ENCODE measurements at places on chromosomes 6 and 20.

- H3K27me3 ChIP-seq, result no peaks in the 10 kb centered on the region
- no peak overlapping the region for H3K27ac ChIP-seq
- no peak for DNase-seq
- H3K4me1 ChIP-seq, result no peaks in the 10 kb centered on the region
These were observed 41.5 kb upstream of the ZNF337 start for GRCh38 chr20:25738198-25738597.

DNA sequence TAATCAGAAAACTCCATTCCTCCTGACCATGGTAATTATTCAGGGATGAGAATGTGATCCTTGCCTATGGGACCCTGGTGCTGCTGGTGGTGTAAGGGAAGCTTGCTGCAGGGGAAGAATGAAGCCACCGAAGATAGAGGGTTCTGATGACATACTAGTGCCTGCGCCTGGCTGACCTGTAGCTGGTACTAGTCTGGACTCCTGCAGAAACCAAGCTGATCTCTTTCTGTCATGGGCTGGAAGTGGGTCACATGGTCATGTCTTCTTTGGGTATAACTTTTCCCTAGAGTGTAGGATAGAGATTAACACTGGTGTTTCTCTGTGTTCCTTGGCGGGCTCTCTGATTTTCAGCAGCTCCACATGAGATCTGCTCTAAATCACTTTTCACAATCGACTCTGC is 8.6 kb upstream of the SLC4A11 start:
- no peak overlapping the region for H3K4me3 ChIP-seq
- no peak for DNase-seq
- H3K36me3 ChIP-seq, result no peaks in the 10 kb centered on the region
- H3K4me1 ChIP-seq, result peaks cover 8% of the 10 kb centered on the region
- H3K27me3 ChIP-seq, result no peaks in the 10 kb centered on the region
- H3K27ac ChIP-seq, result no peak overlapping the region

DNA sequence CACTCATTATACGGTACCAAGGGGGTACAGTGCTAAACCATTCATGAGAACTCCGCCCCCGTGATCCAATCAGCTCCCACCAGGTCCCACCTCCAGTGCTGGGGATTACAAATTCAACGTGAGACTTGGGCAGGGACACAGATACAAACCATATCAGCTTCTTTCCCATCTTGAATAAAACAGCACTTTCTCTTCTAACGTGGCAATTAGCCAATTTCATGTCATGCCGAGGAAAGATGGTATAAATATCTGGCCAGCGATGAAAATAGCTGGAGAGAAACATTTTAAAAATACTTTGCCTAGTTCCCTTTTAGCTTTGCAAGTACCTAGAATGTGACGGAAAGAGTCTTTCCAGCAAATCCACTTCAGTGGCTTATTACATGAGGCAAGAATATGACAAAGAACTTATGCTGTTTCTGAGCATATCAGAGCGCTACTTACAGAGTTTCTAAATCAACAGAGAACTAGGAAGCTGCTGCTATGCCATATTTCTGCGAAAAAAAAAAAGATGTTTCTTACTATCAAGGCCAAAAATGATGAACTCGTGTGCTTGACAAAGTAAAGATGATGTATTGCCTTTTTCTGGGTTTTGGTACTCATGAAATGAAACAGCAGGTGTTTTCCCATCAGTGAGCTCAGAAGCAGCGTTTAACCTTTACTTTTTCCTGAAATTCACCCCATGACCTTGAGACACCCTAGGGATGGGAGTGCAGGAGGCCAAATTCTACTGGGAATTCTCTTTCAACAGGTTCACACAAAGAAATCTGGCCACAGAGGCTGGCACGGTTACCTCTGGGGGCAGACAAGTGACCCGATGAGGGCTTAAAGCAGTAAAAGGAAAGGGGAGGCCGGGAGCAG is 37.9 kb downstream of the AGPAT4 start:
- no peaks in the 10 kb centered on the region for H3K4me1 ChIP-seq
- no peak overlapping the region for H3K4me3 ChIP-seq
- no peaks in the 10 kb centered on the region for H3K27me3 ChIP-seq
- no peak overlapping the region for H3K27ac ChIP-seq
- no peaks in the 10 kb centered on the region for H3K36me3 ChIP-seq
- DNase-seq, result no peak

DNA sequence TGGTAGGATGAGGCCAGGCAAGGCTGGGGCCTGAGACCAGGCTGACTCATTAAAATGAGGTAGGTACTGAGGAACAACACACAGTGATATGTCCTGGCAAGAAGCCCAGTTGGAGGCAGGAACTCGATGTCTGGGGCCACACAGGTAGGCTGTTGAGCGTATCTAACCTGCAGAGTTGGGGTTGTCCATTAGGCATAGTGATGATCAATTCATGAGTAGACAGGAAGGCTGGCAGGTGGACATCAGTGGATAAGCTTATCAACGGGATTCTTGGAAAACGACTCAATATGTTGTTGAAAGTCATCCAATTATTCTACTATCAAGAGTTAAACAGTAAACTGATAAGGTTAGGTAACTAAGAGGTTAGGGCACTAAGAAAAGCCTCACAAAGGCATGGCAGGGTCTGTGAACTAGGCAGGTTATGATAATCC is 193.2 kb upstream of the COL21A1 start:
- no peaks in the 10 kb centered on the region for H3K27me3 ChIP-seq
- no peak overlapping the region for H3K4me3 ChIP-seq
- no peaks in the 10 kb centered on the region for H3K4me1 ChIP-seq
- H3K36me3 ChIP-seq, result no peaks in the 10 kb centered on the region
- no peak overlapping the region for H3K27ac ChIP-seq

- H3K4me1 ChIP-seq, result no peaks in the 10 kb centered on the region
- no peaks in the 10 kb centered on the region for H3K36me3 ChIP-seq
- DNase-seq, result no peak
- no peak overlapping the region for H3K27ac ChIP-seq
- H3K27me3 ChIP-seq, result no peaks in the 10 kb centered on the region
- H3K4me3 ChIP-seq, result no peak overlapping the region
These were observed 23.2 kb upstream of the DAAM2 start for GRCh38 chr6:39769012-39769411.

DNA sequence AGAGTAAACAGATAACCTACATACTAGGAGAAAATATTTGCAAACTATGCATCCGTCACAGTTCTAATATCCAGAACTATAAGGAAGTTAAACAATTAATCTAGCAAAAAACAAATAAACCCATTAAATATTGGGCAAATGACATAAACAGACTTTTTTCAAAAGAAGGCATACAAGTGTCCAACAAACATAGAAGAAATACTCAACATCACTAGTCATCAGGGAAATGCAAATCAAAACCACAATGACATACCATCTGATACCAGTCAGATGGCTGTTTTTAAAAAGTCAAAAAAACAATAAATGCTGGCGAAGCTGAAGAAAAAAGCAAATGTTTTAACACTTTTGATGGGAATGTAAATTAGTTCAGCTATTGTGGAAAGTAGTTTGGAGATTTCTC is 1117.7 kb upstream of the MAP3K7 start:
- no peak for DNase-seq
- no peaks in the 10 kb centered on the region for H3K36me3 ChIP-seq
- H3K27ac ChIP-seq, result no peak overlapping the region
- no peak overlapping the region for H3K4me3 ChIP-seq

- H3K27me3 ChIP-seq, result no peaks in the 10 kb centered on the region
- peak; percentile 94 for DNase-seq
- H3K27ac ChIP-seq, result peak overlapping the region; percentile 86
- no peaks in the 10 kb centered on the region for H3K36me3 ChIP-seq
- no peak overlapping the region for H3K4me3 ChIP-seq
These were observed 1.8 kb upstream of the HLA-DQB1 start for GRCh38 chr6:32668226-32668747.

DNA sequence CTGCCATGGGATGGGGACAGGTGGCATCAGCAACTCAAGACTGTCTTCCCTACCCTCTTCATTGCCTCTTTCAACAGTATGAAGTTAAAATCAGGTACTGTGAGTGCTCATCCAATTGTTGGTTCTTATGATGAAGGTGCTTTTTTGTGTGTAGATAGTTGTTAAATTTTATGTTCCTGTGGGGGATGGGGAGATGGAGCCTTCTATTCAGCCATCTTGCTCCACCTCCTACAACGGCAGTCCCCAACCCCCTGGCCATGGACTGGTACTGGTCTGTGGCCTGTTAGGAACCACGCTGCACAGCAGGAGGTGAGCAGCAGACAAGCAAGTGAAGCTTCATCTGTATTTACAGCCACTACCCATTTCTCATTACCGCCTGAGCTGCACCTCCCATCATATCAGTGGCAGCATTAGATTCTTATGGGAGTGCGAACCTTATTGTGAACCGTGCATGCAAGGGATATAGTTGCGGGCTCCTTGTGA is 47.8 kb upstream of the TOP1 start:
- peaks cover 5% of the 10 kb centered on the region for H3K36me3 ChIP-seq
- H3K4me1 ChIP-seq, result peaks cover 43% of the 10 kb centered on the region
- H3K4me3 ChIP-seq, result no peak overlapping the region
- H3K27me3 ChIP-seq, result no peaks in the 10 kb centered on the region
- DNase-seq, result no peak

DNA sequence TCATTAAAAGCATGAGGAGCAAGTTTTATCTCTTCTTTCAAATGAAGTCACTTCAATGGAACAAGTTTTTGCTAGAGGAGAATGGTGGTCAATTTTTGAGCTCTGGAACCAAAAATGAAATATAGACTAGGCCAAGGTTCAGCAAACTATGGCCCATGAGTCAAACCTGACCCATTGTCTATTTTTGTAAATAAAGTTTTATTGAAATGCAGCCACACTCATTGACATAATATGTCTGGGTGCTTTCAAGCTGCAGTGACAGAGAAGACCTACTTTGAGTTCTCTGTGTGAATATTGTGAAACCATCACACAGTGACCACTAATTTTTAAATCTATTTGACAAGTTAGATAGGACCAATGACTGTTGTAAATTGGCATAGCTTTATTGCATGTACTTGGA is 13.4 kb downstream of the RAE1 start:
- DNase-seq, result no peak
- no peak overlapping the region for H3K27ac ChIP-seq
- peaks cover 60% of the 10 kb centered on the region for H3K36me3 ChIP-seq
- H3K4me3 ChIP-seq, result no peak overlapping the region
- H3K4me1 ChIP-seq, result no peaks in the 10 kb centered on the region
- H3K27me3 ChIP-seq, result no peaks in the 10 kb centered on the region

DNA sequence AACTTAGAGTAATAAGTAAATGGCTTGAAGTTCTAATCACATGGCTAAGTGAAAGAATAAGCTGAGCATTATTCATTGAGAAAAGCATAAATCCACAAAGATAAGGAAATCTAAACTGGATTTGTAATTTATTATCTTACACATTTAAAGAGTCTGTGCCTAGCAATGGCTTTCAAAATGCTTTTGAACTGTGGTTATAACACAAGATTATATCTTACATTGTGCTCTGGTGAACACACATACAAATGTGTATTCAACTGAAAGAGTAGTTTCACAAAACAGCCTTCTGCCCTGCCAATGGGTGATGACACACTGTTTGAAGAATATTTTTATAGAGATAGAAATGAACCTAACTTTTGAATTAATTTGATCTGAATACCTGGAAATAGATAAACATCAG is 83.3 kb downstream of the AFDN start:
- H3K36me3 ChIP-seq, result no peaks in the 10 kb centered on the region
- no peak for DNase-seq
- no peaks in the 10 kb centered on the region for H3K27me3 ChIP-seq
- no peak overlapping the region for H3K4me3 ChIP-seq
- no peak overlapping the region for H3K27ac ChIP-seq

DNA sequence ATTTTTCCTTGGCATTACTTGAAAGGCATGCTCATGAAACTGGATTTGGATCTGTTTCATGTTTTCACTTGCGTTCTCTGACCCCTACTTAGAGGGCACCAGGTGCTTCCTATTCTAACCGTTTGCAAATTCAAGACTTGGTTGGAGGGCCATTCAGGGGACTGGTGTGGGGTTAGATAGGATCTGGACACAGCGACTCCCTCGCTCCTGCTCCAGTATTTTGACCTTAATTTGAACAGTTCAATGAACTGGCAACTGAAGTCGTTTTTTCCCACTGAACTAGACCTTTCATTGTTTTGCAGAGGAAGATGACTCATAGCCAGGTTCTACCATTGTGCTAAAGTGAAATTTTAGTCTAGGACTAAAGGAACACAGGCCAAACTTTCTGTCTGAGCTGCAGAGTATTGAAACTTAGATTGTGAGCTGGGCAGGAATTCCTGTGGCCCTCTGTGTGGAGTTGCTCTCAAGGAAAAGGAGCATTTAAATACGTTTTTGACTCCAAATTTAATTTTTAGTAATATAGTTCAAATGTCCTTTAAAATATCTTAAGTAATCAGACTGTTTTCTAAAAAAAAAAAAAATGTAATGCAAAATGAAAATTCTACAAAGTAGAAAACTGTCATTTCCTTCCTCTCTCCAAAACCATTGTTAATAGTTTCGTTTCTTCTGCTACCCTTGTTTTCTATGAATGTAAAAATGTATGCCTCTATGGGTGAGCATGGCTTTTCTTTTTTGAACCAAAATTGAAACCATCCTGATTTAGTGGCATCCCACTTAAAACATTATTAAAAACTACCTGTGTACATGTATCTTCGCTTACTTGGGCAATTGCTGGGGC is 64.8 kb downstream of the UTRN start:
- H3K4me3 ChIP-seq, result no peak overlapping the region
- H3K4me1 ChIP-seq, result peaks cover 43% of the 10 kb centered on the region
- H3K27ac ChIP-seq, result no peak overlapping the region
- no peaks in the 10 kb centered on the region for H3K36me3 ChIP-seq
- H3K27me3 ChIP-seq, result no peaks in the 10 kb centered on the region
- no peak for DNase-seq

GRCh38 chr20:57762531-57763234 is 52.9 kb upstream of the PMEPA1 start:
- no peak overlapping the region for H3K4me3 ChIP-seq
- H3K36me3 ChIP-seq, result no peaks in the 10 kb centered on the region
- no peak overlapping the region for H3K27ac ChIP-seq
- H3K4me1 ChIP-seq, result peaks cover 16% of the 10 kb centered on the region

DNA sequence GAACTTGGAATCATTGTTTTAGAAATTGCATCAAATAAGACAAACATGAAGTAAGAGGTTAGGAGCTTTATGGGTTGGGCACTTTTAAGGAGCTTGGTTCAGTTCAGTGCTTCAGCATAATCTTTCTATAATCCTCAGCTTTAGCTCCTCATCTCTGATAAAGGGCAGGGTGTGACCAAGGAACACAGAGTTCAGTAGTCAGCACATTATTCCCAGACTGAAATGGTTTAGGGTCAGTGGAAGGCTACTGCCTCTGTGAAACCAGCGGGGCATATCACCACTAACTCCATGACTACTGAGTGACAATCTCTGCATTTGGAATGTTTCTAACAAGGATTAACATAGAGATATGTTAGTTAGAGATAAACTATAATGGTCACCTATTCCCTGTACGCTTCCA is 36.9 kb downstream of the CRYBG1 start:
- no peak overlapping the region for H3K4me3 ChIP-seq
- H3K4me1 ChIP-seq, result no peaks in the 10 kb centered on the region
- H3K27ac ChIP-seq, result no peak overlapping the region
- no peak for DNase-seq
- H3K27me3 ChIP-seq, result no peaks in the 10 kb centered on the region
- H3K36me3 ChIP-seq, result no peaks in the 10 kb centered on the region

GRCh38 chr6:131199568-131200272 is 64.5 kb downstream of the AKAP7 start:
- H3K36me3 ChIP-seq, result no peaks in the 10 kb centered on the region
- H3K27me3 ChIP-seq, result no peaks in the 10 kb centered on the region
- H3K27ac ChIP-seq, result no peak overlapping the region
- H3K4me3 ChIP-seq, result no peak overlapping the region
- DNase-seq, result peak; percentile 88

All from Karpas-422 (cell line).